ENCODE measurements at places on chromosomes 1 and 21.

DNA sequence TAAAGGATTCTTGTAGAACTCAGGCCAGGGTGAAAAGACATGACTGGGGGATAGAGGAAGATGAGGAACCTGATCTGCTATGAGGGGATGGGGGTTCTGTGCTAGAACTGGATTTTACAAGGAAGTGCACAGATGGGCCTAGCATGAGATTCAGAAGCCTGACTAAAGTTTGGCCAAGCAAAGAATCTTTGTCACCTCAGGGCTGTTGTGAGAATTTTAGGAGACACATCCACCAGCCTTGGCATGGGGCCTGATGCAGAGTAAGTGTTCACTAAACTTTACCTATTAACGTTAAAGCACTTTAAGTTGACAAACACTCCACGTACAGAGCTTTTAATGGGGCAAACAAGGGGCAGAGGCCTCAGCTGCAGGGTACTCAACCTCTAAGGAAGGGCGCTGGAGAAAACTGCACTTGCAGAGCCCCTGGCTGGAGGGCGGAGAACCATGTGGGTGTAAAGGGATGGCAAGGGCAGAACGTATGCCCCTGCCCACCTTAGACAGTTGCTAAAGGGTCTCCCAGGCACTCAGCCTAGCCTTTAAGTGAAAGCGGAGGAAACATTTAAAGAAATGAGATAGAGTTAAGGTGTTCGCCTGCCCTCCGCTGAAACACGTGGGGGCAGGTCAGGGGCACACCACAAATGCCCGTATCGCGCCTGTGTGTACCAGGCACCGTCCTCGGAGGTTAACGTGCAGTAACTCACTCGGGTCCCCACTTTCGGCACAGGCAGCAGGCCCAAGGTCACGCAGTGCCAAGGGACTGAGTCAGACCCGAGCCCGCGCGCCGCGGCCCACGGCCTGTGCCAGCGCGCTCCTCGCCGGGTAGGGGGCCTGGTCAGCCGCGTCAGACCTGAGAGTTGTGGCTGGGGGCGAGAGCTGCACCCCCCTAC is 990 bp upstream of the MRPS6 start:
- no peak for DNase-seq

DNA sequence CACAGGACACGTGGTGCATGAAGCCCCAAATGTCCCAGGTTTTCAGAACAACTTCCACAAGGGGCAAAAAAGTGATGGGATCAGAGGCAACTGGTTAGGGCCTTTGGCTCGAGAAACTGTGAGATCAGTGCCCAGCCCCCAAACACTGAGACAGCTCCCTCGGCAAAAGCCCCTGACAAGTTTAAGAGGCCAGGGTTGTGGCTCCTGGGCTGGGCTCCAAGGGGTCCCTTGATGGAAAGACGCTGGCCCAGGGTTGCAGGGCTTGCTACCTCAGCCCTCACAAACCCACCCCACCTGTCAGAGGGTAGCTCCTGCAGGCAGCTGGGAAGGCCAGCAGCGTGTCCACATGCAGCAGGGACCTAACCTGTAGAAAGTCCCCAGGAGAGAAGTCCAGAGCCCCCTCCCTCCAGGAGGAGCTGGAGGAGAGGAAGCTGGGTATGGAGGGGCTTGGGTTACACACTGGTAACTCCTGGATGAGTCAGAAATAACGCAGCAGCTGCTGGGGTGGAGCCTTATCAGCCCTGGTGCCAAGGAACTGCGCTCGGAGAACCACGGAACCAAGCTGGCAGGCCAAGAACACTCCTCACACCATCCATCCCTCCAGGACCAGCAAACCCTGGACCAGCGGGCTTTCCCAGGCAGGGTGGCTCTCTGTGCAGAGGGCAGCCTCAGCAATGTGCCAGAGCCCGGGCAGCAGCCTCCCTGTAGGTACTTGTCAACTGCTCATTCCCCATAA is 37.5 kb downstream of the CTNNBIP1 start:
- no peak for DNase-seq

DNA sequence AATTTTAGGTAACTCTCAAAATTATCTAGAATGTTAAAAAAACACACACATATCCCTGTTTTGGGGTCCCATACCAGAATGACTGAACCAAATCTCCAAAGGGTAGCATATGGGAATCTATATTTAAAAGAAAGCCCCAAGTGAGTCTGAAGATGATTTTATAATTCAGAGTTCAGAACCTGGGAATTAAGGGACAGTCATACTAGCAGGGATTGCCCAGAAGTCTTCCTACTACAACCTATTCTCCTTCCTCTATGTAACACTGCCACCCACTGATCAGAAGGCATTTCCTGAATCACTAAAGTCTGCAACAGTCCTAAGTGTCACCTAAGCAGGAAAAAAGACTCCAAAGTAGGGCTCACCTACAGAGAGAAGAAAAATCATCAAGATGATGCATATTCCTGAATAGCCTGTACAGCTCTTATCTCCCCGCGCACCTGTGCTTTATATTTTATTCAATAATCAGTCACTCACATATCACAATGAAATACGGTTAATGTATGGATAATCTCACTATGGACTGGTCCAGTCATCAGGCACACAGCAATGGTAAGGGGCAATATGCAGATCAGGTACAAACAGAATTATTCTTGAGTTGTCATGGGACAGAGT is 4.9 kb downstream of the RGS1 start:
- peak; percentile 44 for DNase-seq

DNA sequence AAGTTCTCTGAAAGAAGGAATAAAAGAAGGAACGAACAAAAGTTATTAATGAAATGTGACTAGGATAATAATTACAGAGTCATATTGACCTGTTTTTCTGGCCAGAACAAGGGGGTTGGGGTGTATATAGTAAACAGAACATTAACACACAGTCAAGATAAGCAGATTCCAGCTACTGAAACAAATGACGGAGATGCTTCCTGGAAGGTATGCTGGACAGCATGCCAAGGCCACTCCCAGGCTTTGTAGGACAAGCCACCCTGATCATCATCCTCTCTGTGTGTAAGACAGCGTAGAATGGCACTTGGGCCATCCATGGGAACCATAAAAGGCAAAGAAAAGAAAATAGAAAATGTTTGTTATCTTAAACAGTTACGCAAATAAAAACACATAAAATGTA is 120.7 kb downstream of the TGFBR3 start:
- DNase-seq: no peak

- DNase-seq: peak; percentile 62
Measured at GRCh38 chr21:44285138-44285992, at the start of gene AIRE. TSS of gene AIRE (plus strand) at chr21:44285876. CDS start at chr21:44286007, 131 bp downstream.

DNA sequence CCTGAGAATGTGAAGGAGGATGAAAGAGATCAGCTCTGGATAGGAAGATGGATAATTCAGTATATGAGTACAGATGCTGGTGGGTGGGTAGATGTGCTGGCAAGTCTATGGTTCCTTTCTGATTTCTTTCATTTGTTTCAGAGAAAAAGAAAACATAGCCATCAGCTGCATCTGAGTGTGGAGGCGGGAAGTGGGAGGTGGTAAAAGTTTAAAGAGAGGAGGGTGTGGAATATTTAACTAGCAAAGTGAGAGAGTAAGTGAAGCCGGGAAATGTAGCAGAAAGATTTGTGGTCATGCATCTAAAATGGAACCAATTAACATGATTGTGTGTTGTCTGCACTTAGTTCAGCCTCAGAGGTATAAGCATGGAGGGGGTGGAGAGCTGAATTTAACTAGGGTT is 16.4 kb downstream of the RPE65 start:
- no peak for DNase-seq

DNA sequence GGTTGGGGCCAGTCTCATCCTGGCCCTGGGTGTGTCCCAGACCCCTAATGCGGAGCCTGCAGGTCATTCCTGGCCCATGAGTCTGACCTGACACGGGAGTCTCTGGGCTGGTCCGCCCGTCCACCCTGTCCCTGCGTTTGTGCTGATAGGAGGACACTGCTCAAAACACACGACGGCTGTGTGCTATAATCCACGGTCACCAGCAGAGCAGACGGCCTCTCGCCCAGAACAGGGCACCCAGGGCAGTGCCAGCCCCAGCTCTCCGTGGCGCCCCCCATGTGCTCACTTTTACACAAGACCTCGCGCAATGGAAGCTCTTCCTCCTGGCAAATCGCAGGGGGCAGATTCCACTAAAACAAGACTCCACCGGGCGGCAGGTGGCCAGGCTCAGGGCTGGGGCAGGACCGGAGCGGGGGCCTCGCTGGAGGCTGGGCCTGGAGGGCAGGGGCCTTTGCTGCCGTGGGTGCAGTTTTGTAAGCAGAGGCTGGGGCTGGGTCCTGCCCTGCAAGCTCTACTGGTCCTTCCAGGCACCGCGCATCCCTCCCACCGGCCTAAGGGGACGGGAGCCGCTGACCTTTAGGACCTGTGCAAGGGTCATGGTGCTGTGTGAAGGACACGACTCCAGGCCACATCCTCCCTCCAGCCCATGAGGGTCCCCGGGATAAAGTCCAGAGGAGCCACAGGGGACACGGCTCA is 10.6 kb upstream of the SLC19A1 start:
- no peak for DNase-seq

- DNase-seq: no peak
Measured at GRCh38 chr1:66256629-66257572, 277.1 kb upstream of the SGIP1 start.

GRCh38 chr21:46627726-46628125 is 7.7 kb upstream of the PRMT2 start:
- no peak for DNase-seq

- no peak for DNase-seq
Measured at GRCh38 chr1:87034351-87034750, 119.9 kb downstream of the HS2ST1 start.

- no peak for DNase-seq
Measured at GRCh38 chr1:5691795-5692509, 300.3 kb downstream of the NPHP4 start.

DNA sequence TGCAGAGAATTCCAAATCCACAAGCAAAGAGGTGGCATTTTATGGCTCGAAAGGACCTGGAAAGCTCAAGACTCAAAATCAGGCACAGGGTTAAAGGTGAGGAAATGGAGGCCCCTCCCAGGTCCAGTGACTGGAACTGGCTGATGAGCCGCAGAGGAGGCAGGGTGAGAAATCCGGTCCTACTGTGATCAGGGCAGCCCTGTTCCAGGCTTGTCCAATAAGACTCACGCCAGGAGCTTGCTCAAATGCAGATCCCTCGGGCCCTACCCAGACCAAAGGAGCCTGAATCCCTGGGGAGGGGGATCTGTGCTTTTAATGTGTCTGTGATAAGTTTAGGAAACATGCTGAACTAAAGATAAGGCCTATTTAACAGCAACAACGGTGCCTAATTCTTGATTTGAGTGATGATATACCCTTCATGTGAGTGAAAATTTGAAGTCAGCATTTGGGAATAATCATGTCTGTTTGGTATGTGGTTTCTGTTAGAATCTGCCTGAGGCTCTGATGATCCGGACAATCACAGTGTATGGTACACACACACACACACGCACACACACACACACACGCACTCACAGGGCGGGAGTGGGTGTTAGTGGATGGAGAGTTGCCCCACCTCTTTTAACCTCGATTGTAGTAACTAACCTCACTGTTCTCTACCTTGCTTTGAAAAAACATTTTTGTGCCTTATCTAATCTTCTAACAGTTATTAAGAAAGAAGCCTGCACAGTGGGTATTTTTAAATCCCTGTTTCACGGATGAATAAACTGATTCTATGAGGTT is 54.1 kb upstream of the LYST start:
- no peak for DNase-seq

DNA sequence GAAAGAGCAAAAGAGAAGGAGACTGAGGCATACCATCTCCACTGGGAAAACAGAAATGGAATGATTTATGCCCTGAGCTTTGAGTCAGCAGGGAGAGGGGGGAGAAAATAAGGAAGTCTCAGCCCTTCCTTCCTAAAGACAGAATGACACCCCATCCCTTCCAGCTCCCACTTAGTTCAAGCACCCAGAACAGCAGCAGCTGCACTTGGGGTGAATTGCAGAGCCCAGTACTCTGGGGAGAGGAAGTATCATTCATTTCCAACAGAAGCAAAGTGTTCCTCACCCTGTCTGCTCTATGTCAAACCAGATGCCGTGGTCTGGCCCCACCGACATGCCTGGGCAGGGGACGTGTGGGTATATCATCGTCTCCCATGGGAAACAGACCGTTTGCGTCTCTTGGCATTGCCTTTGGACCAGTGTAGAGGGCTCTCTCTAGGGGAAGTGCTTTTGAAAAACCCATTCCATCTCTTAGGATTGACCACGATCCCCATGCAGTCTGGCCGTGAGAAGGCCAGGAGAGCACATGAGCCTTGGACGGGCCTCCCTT is 1.1 kb upstream of the KCNJ15 start:
- no peak for DNase-seq

GRCh38 chr21:16418642-16419041 is 688.9 kb downstream of the USP25 start:
- no peak for DNase-seq

DNA sequence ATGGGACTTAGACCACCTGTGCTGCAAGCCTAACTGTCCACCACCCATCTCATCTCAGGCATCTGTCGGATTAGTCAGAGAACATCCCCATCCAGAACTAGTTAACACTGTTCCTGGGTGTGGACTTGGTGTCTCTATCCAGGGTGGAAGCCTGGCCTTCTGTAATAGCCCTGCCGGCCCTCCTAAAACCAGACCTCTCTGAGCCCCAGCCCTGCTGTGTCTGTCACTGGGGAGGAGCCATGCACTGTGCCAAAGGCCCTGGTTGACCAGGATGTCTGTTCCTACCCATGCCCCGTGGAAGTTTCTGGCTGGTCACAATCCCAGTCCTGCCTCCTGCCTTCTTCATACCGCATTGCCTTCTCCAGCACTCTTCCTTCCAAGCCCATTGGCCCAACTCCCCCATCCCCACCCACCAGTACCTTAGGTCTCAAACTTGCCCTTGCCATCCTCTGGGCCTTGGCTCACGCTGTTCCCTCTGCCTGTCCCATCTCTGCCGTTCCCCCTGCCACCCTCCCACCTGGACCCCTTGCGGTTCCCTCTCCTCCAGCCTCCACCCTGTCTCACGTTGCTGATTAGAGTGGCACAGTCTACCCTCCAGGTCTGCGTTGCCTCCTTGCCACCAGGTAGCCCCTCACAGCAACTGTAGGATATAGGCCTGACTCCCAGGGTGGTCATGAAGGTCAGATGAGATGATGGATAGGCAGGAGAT is 105.6 kb downstream of the EPHB2 start:
- DNase-seq: no peak
